ENCODE measurements at places on chromosomes 5 and 9.
A peak's percentile ranks its signal among the peaks of the same experiment; 100 is the strongest.

- no peak for DNase-seq
Observed at GRCh38 chr9:111831371-111832108, 36.8 kb upstream of the SHOC1 start.

- no peak for DNase-seq
Observed at GRCh38 chr5:81516091-81516490, 122.2 kb upstream of the ACOT12 start.

GRCh38 chr9:128201441-128202369, 1.5 kb upstream of the DNM1 start:
- peak; percentile 56 for DNase-seq

DNA sequence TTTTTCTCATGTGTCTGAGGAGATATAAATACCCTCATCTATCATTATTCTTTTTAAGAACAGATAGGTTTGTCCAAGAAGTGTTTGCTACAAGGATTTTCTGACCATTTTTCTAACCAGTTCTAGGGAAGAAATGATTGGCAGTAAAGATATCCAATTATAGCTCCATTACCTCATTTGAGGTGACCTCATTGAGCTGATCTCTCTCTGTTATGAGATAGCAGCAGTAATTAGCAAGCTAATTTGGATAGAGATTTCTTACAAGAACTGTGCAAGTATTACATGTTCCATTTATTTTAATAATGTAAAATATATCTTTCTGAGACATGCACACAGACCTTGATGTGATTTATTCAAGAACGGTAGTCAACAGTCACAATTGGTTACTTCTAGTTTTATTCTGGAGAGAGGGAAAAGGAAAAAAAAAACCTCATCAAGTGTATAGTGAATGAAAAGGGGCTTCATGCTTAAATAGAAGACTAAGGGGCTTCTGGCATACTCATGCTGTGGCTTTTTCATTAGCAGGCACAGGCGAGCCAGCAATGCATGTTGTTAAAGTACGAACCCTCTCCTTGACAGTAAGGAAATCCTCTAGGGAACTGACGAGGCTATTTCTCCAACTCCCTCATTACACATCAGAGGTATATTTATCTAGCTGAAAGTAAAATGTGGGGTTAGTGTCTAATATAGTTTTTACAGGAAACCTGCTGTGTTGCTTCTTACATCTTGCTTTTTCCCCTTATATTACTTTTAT, 127.3 kb downstream of the NUDT12 start:
- no peak for DNase-seq

GRCh38 chr9:35374436-35374835, 115.5 kb upstream of the RUSC2 start:
- DNase-seq, result no peak

DNA sequence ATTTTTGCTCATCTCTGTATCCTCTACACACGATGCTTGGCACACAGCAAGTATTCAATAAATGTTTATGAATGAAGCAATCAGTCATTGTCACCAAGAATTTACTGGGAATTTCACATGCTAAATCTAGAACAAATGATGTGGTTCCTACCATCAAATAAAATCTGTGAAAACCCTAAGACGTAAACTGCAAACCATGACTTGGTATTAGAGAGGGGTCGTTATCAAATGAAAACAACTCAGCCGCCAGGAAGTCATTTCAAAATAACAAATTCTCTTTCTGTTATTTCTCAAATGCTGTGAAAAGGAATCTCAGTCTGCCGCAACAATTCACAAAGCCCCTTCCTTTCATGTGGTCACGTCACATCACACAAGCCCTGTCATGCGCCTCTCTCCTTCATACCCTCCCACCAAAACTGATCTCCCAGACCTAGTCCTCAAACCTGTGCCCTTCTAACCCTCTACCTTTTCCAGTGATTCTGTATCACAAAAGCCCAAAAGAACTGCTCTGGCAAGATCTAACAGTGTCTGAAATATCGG, 173.6 kb downstream of the DEPDC1B start:
- DNase-seq, result no peak

GRCh38 chr5:13624283-13625074, 320.0 kb downstream of the DNAH5 start:
- no peak for DNase-seq

DNA sequence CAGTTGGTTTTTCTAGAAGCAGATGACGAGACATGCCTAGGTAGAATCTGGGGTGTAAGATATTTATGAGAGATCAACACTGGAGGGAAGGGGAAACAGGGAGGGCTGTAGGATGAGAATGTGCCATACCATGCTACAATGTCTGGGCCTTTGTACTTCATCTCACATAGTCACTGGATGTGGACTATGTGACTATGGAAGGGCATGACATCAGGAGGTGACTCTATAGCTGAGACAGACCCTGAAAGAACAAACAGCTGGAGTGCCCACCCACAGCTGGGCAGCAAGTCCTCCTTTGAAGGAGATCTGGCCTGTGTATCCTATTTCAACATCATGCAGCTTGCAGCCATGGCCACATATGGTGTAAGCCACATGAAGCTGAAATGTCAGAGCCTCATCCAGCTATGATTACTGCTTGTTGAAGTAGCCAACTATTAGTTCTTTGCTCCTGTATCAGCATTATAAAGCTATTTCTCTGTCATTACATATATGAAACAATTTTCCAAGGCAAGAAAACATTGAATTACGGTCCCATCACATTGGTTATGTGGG, 46.2 kb upstream of the KIF2A start:
- DNase-seq, result no peak

DNA sequence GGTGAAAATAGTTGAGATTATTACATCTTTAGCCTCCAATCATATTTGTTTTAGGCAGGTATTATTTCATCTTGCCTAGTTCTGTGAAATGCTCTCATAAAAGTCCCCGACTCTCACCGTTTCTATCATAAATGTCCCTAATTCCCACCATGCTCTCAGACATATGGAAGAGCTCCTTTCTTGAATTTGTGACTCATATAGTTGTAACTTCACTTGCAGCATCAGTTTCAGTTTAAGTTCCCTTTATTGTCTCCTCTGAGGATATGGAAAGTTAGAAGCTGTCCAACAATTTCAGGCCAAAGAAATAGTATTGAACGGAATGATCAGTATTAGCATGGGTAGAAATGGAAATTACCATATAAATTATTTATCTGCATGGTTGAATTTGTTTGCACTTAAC, 187.5 kb upstream of the NR4A3 start:
- no peak for DNase-seq

DNA sequence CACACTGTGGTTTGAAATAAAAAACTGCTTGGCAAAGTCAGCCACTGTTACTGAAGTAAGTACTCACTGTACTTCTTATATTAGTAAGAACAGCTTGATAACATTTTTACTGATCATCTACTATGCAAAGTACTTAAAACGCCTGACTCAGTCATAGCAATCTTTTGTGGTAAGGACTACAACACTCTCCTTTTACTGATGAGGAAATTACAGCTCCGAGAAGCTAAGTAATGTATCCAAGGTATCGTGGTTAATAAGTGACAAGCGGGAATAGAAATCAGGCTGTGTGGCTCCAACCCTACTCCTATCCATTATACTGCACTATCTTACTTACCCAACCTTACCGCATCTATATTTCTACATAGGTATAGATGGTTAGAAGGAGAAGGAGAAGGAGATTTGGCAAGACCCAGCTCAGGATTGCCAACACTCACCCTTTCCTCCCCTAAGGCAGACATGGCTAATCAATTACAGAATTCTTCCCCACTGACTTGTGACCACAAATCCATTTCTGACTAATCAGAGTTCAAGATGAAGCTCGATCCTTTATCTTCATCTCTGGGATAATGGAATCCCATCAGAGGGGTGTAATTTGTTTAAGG, 281.4 kb downstream of the SPOCK1 start:
- DNase-seq, result peak; percentile 9

GRCh38 chr5:93417490-93417889, 163.5 kb downstream of the NR2F1-AS1 start:
- no peak for DNase-seq

- DNase-seq, result no peak
Observed at GRCh38 chr9:117018966-117019617, 332.0 kb downstream of the TRIM32 start.

- DNase-seq, result no peak
Observed at GRCh38 chr5:4880304-4880741, 259.8 kb upstream of the ADAMTS16 start.

DNA sequence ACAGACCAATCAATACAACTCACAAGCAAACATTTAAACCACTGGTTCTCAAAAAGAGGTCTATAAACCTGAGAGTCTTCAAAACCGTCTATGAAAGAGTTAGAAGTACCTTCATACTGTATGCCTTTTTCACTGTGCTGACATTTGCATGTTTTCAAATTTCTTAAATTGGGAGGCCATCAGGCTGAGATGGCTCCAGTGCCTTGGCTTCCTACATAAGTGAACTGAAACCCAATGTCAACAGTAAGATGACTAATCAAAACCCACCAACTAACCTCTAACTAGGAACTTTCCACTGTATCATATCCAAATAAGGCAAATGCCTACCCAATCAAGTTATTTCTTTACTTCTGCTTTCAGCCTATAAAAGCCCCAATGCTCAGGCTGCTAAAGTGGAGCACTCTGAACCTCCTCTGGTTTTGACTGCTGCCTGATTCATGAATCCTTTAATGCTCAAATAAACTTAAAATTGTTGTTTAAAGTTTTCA, 35.1 kb downstream of the FAM13B start:
- DNase-seq, result peak; percentile 42

GRCh38 chr9:136711751-136712689, at the start of gene DIPK1B:
Gene DIPK1B (plus strand): TSS chr9:136712572. CDS start chr9:136712666, 94 bp downstream.
- DNase-seq, result no peak

Data from A172 (cell line).